Activated CD4-positive, alpha-beta T cell treated with anti-CD3 and anti-CD28 coated beads, Interleukin-2, amount 50 U/mL, for 1 hour (primary cell): ENCODE measurements at places on chromosomes 11 and 22.

GRCh38 chr11:113176599-113177360 is 137.6 kb upstream of the TTC12 start:
- no peak for DNase-seq

DNA sequence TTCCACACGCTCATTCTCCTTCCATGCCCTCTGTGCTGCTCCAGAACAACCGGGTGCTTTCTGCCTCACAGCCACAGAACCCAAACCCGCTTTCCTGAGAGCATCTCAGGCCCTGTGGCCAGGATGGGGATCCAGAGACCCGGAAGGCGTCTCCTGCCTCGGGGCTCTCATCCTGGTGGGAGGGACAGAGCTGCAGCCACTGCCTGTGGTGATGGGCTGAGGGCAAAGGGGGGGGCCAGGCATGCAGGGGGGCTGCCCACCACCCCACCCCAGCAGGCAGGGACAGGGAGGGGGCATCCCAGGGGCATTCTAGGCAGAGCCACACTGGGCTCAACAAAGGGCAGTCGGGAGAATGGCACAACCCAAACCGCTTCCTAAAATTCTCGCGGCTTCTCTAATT is 41.4 kb downstream of the CERK start:
- DNase-seq: no peak

DNA sequence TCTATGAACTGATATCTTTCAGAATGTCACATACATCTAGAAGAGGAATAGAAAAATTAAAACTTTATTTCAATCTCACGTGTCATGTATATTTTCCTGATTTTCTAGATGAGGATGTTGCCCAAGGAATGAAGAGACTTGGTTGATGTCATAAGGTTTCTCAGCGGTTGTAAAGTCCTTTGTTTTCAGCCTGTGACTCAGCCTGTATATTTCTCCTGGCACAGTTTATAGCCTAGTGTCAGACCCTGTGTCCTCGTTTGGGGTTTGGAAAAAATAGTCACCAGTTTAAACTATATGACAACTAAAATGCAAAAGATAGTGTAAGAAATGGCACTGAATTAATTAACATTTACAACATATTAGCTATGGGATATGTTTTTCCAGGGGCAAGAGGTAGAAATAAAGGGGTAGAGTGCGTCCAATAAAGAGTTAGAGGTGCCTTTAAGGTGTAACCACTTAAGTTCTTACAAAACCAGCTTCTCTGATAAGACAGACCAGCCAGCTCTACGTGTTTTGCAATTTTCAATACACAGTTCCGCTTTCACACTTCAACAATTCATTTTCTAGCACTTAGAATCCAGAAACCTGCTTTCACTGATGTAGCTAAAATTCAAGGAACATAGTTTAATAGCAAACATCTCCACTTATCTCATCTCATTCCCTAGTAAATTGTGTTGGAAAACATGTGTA is 1432.6 kb upstream of the TENM4 start:
- no peak for DNase-seq

DNA sequence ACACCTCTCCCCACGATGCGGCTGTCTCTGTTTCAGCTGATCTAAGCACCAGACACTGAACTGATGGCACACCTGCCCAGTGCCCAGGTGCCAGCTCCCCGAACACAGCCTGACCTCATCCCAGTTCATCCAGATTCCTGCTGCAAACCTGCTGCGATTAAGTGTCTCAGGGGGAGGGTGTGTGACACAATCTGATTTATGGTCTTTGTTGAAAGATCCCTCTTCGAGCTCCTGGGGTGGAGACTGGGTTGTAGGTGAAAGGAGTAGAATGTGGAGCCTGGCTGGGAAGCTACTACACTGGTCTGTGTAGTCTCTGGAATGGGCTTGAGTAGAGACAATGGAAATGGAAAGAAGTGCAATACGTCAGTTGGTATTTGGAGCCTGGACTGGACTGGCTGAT is 390.3 kb downstream of the SHANK2 start:
- no peak for DNase-seq

- no peak for DNase-seq
Measured at GRCh38 chr11:34339149-34340064, 18.4 kb downstream of the ABTB2 start.

GRCh38 chr22:17946662-17947367 is 77.5 kb downstream of the MICAL3 start:
- no peak for DNase-seq

- no peak for DNase-seq
Measured at GRCh38 chr11:87173185-87174039, 135.7 kb downstream of the TMEM135 start.

DNA sequence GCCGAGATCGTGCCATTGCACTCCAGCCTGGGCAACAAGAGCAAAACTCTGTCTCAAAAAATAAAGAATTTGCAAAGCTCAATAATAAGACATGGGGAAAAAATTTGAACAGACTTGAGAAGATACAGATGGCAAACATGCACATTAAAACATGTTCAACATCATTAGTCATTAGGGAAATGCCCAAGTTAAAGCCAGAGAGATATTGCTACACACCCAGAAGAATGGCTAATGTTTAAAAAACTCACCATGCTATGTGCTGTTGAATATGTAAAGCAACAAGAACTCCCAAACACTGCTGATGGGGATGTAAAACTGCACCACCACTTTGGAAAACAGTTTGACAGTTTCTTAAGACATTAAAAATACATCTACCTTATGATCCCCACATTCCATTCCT is 12.6 kb downstream of the LRRC75B start:
- no peak for DNase-seq

- DNase-seq: no peak
Measured at GRCh38 chr11:46856605-46857343, 10.7 kb upstream of the CKAP5 start.

DNA sequence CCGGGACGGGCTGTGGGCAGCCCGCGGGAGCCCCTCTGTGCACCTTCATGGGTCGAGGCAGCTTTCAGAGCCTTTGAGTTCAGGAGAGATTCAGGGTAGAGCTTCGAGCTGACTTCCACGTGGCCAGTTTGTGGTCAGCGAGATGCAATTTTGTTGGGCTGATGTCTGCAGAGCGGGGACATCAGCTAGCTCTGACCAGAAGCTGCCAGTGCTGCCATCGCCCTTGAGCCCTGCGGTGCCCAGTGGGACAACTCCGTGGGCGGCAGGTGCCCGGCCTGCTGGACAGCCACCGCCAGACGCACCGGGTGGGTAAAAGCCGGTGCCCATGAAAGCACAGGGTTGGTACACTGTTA is 719 bp downstream of the TALDO1 start:
- no peak for DNase-seq

- no peak for DNase-seq
Measured at GRCh38 chr11:19258641-19259230, 18.0 kb upstream of the E2F8 start.

- DNase-seq: no peak
Measured at GRCh38 chr22:27719535-27720227, 81.9 kb downstream of the MN1 start.

- DNase-seq: no peak
Measured at GRCh38 chr11:32098142-32098903, 7.4 kb downstream of the RCN1 start.

GRCh38 chr11:30526558-30526957 is 59.6 kb downstream of the MPPED2 start:
- no peak for DNase-seq

DNA sequence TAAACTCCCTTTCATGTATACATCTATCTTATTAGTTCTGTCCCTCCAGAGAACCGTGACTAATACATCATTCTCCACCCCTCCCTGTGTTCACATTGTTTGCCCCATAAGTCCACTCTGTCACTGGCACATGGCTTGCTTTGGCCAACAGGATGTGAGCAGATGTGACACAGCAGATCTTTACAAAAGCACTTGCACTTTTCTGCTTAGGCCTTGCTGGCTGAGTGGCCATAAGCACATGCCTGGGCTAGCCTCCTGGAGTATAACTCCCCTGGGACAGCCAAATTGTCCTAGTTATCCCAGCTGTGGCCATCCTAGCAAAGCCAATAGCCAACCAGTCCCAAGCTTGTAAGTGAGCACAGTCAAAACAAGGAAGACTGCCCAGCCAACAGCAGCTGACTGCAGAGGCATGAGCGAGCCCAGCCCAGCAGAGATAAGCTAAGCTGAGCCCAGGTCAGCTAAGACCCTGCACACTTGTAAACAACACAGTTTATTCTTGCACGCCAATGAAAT is 9.7 kb upstream of the RCN1 start:
- no peak for DNase-seq

DNA sequence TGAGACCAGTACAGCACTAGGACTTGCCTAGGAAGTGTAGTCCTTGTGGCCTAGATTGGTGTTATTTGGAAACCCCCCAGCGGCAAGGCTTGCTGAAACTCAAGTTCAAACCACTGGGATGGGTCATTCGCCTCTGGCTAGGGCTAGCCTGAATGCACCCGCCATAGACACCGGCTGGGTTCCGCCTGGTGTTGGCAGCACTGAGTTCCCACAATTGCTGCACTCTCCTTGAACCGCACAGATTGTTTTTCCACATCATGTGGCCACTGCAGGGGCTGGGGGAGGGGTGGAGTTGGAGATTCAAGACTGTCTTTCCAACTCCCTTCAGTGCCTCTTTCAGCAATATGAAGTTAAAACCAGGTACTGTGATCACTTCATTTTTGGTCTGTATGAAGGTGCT is 43.1 kb downstream of the CCDC73 start:
- DNase-seq: no peak

DNA sequence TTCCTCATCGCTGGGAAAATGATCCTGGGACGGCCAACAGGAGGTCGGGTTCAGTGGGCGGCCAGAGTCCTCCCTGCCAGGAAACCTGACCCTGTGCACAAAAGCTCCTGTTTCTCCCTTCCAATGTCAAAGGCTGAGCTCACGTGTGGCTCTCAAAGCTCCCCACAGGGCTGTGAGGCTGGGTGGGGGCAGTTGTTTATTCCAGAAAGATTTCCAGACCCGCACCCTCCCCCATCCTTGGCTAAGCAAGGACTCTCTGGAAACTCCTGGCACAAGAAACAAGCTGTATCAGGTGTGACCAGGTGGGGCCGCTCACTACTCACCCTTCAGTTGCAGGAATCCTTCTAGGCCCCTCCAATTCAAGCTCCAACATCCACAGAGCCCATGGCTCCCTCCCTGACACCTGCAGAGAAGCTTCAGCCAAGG is 131.9 kb downstream of the SHANK2 start:
- no peak for DNase-seq

DNA sequence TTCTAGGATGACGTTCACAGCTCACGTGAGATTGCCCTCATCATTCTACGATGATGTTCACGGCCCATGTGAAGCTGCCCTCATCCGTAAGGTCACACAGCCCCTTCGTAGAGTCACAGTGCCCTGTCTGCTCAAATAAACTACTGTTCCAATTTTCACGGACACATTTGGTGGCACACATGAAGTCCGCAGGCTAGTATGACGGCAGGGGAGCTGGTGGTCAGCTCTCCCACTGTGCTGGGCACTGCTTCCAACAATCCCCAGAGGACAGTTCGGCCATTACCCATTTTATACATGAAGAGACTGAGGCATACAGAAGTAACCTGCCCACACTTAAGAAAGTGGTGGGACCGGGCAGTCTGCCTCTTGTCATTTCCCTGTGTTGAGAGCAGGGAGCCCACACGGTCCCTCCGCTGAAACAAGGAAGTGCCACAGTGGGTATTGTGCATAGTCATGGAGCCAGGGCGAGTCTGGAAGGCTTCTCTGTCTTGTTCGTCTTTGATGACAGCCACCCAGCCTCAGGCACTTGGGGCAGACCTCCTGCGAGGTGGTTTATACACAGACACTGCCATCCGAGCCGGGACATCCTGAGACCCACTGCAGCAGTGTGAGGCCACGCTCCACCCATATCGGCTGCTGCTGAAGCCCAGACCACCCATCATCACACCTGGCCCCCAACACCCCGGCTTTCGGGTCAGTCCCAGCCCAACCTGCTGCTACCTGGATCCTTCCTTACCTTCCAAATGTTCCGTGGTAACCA is 114.3 kb downstream of the PHF21B start:
- DNase-seq: no peak

DNA sequence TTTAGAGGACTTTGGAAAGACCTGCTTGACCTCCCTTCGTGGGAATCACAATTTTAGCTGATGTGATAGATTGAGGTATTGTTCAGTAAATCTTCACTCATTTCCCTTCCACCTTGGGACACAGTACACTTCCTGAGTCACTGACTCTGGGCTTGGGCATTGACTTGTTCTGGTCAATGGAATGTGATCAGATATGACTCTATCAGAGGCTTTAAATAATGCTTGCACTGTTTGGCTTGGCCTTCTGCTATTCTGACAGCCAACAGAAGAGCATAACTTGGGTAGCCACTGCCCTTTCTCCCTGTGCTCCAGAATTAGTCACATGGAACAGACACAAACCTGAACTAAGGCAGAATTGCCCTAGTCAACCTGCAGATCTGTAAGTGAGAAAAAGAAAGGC is 12.5 kb downstream of the PRR5L start:
- DNase-seq: no peak

DNA sequence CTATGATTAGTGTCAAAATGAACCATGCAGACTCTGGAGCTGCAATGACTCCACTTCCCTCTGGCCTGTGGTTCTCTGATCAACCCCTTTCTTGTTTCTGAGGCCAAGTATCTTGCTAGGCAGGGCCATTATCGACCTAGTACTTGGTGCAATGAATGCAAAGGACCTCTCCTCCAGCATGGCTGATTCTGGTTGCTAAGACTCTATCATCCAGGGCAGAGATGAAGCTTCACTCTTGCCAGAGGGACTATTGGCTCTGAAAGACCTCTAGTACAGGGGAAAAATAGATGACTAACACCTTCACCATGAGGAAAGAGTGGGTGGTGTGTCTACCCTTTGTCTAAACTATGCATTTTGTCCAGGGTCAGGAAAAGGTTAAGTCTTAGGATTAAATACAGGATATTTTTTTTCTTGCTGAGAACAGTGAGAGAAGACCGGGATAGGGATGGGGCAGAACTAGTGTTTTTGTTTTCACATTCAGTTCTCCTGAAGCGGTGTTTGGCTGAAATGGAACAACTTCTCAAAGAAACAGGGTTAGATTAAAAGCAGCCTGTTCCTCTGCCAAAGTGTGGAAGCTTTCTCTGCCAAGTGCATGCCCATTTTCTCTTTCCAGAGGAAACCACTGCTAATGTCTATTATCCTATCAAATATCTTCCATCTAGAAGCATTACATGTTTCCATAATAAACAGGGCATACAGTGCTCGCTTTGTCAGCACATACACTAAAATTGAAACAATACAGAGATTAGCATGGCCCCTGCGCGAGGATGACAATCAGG is 5.0 kb upstream of the MTFP1 start:
- no peak for DNase-seq

DNA sequence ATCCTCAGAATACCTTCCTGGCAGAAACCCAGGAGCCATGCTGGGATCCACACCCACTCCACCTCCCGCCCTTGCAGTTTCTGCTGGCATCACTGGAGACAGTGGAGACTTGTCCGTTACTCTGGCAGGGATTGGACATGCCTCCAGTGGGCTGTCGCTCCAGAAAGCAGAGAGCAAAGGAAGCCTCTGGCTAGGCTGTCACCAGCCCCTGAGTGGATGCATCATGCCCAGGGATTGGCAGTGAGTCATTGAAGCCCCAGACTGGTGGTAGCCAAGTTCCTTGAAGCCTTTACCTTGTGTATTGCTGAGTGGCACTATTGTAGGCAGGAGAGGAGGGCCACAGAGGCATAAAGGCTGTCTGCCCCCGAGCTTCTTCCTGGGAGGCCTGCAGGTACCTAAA is 34.8 kb upstream of the E2F8 start:
- DNase-seq: no peak

- DNase-seq: no peak
Measured at GRCh38 chr11:105393326-105393725, 216.5 kb upstream of the GRIA4 start.

- no peak for DNase-seq
Measured at GRCh38 chr11:111983187-111983986, 41.8 kb upstream of the DLAT start.
